Activated CD4-positive, alpha-beta T cell treated with anti-CD3 and anti-CD28 coated beads, Interleukin-10, Interleukin-2, amounts not matched to agents 100 ng/mL and 50 ng/mL, durations not matched to agents 16 hours and 8 hours (primary cell): ENCODE measurements at places on chromosomes 1 and 21.

DNA sequence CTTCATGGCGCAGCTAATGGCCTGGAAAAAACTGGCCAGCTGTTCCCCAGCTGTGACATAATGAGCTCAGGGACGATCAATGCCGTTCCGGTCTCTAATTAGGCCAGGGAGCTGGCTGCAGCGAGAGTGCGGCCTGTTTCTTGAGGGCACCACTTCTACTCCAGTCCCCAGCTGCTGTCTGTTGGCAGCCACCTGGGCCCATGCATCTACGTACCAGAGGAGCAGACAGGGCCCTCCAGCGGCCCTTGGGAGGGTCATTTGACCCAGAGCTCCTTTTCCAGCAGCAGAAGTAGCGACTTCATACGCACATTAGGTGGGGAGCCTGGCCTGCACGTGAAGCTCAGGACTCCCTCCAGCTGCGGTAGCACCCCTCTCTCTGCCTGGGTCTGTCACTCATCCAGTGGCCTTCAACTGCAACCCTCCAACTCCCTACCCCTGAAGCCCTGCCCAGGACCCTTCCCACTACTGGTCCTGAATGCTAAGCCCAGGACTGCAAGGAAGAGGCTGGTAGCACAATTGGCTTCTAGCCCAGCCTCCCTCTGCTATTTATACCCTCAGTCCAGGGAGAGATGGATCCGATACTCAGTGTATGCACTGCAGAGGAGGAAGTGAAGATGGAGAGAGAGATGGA, 9.1 kb upstream of the GPR61 start:
- no peak for DNase-seq

DNA sequence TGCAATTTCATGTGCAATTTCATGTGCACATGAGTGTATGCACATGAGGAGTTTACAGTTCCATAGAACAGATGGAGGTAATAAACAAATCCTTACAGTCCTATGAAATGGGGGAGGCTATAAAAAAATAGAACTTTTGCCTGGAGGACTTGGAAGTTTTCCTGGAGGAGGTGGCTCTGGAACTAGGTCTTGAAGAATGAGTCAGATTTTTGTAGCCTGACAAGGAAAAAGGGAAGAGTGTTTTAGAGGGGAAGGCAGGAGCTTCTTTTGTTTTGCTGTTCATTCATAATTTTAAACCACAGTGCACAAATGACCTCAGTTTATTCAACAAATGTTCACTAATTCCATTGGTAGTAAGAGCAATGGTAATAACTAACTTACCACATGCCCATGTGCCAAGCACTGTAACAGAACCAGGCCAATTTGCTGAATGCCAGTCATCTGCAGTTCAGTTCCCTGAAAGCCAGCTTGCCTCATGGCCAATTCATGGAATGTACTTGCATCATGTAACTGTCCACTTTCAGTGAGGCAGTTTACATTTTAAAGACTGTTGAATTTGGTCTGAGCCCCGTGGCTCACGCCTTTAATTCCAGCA, 2.7 kb downstream of the DIO1 start:
- no peak for DNase-seq

DNA sequence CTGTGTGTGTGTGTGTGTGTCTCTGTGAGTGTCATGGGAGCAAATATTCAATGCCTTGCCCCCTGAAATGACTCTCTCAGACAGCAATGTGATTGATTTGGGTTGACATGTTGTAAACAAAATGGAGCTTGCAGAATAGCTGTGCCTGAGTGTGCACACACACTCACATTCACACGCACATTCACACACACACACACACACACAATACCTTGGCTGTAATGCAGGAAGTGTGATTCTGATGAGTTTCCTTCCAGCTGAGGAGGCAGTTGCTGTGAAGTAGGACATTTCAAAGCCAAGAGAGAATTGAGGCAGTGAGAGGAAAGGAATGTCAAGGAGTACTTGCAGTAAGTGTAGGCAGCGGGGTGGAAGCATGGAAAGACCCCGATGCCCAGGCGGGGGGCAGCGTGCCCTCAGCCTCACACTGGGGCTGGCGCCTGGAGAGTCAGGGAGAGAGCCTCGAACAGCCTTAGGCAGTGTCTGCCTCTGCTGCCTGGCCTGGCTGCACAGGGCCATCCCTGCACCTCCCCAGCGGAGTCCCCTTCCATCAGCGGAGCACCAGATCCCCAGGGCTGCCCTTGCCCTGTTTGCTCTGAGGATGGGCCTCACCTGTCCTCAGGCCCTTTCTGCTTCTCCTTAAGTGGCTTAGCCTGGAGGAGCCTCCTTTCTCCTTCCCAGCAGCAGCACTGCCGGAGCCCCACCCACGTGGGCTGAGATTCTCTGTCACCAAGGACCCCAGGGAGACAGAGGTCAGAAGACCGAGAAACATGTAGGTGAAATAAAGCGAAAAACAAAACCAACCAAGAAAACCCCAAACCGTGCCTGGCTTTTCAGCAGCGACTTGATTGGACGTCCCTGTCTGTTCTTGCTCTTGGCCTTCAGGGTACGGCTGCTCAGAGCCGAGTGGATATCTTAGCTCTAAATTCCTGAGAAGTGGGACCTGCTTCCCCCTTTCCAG, 9.2 kb downstream of the VASH2 start:
- no peak for DNase-seq

GRCh38 chr1:48043622-48044021, 46.4 kb upstream of the TRABD2B start:
- DNase-seq = no peak

GRCh38 chr1:158951956-158952355, 20.6 kb downstream of the PYHIN1 start:
- no peak for DNase-seq

DNA sequence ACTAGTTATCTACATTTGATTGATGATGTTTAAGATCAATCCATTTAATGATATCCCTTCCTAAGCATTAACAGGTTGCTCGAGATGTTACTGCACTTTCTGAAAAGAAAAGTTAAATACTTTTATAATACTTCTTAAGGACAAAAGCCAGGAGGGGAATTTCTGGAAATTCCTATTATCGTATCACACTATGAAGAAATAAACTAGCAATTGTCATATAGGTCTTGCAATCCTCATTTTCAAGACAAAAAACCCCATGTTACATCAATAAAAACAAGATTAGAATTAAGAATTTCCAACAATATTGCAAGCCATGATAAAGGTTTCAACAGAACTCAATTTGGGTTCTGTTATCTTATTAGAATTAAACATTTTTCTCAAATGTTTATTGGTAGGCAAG, 47.2 kb downstream of the HNRNPR start:
- DNase-seq = no peak

DNA sequence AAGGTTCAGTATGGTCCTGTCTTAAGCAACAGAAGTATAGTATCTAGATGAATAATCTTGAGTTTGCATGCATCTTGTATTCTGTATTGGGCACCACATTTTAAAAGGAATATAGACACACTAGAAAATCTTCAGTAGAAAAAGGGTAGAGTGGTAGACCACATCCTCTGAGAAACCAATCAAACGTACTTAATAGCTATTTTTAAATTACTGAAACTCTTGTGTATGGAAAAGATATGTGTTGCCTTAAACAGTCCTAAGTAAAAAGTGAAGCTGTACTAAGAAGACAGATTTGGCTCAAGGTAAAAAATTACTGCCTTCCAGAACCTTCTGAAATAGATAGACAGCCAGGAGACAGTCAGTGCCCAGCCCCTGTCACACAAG, 3.1 kb downstream of the CTXND2 start:
- peak; percentile 51 for DNase-seq

DNA sequence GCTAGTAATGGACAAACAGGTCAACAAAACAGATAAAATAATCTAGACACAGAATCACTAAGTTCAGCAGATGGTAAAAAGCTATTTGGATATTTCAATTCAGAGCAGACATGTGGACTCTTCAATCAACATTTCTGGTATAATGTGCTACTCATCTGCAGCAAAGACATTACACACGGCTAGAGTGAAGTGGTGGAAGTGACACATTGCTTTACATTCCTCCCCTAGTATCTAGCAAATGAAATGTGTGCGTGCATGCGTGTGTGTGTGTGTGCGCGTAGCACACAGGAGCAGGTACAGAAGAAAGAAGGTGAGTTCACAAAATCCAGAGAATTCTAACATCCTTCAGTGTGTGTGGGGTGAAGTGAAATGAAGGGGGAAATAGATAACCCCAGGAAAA, 8.3 kb downstream of the AHCTF1 start:
- DNase-seq = no peak

- no peak for DNase-seq
Measured at GRCh38 chr1:245988393-245989078, 518.5 kb downstream of the SMYD3 start.

GRCh38 chr1:29105822-29106221, 17.9 kb downstream of the TMEM200B start:
- DNase-seq = no peak

GRCh38 chr1:248858096-248858890, 592 bp downstream of the ZNF692 start:
- DNase-seq = peak; percentile 56
